ENCODE measurements at places on chromosomes 4 and X.

GRCh38 chr4:140637836-140638235 is 69.1 kb upstream of the UCP1 start:
- DNase-seq: no peak

- no peak for DNase-seq
Measured at GRCh38 chrX:15448010-15448639, 45.0 kb downstream of the PIR start.

DNA sequence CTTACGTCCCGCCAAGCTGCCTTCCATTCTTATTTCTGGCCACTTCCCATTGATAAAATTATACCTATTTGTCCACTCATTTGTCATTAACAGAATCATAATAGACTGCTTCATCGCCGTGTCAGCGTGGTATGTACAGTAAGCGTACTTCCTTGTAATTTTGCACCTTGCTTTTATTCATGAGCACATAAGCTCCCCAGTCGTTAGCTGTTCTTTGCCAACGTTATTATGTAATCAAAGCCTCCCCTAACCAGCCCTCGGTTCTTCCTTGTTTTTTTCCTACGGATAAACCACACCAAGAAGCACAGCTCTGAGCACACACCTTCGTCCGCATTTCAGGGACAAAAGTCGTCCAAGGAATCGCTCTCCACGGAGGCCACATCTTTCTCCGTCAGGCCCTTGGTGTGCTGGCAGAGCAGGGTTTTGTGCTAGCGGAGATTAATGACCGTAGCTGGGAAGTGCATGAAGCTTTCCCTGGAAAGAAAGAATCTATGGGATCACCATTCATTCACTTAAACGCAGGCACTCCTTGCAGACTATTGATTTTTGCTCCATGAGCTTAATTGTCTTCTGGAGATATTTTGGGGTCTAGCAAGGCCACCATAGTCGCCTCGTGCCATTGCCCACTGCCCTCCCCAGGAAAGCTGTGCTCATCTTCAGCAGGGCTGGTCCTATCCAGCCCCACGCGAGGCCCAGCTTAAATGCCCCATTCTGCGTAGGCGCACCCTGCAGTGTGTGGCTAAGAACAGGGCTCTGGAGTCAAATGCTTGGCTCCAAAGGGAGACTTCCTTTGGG is 200.9 kb upstream of the PSAPL1 start:
- no peak for DNase-seq

DNA sequence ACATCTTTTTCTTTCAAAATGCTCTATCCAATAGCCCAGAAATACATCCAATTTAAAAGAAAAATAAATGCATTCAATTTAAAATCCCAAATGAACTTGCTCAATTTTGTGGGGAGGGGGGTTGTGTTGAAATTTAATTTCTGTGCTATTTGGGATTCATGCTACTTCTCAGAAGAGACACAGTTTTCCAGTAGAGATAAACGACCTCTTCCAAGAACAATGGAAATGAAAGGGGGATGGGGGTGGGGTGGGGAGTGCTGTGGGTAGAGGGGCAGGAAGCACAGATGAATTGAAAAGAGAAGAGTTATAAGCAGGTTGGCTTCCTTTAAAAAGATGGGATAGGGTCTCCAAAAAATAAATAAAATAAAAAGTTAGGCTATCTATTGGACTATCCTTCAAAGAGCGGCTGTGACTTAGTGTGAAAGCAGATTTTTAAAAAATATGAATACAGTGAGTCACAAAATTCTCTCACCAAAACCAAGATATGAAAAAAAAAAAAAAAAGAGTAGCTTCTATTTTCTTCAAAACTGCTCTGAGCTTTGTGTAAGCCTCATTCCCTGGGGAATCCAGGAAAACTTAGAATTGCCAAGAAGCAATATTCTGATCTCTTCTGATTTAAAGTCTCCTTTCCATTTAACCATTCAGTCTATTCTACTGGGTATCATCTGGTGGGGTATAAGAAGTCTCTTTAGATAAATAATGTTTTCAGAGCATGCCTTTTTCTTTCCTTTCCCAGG is 324.3 kb downstream of the PTTG2 start:
- no peak for DNase-seq

GRCh38 chrX:23503835-23504539 is 163.3 kb upstream of the PRDX4 start:
- no peak for DNase-seq
